Liver (tissue), 10 donors: ENCODE measurements at places on chromosomes 1 and 21. TPM values are rescaled to one million over a fixed set of nuclear protein-coding genes. Genes with fewer than 3 reads are reported as not detected.
A peak's percentile ranks its signal among the peaks of the same experiment; 100 is the strongest.

GRCh38 chr1:21270086-21270689 lies 20.1 kb downstream of the ECE1 start:
- no peak overlapping the region for H3K4me3 ChIP-seq
- DNase-seq = peak; percentile 86
- H3K27ac ChIP-seq = peak overlapping the region; percentile 28
- no peaks in the 10 kb centered on the region for H3K27me3 ChIP-seq
- peaks cover 7% of the 10 kb centered on the region for H3K36me3 ChIP-seq
- peaks cover 45% of the 10 kb centered on the region for H3K4me1 ChIP-seq

DNA sequence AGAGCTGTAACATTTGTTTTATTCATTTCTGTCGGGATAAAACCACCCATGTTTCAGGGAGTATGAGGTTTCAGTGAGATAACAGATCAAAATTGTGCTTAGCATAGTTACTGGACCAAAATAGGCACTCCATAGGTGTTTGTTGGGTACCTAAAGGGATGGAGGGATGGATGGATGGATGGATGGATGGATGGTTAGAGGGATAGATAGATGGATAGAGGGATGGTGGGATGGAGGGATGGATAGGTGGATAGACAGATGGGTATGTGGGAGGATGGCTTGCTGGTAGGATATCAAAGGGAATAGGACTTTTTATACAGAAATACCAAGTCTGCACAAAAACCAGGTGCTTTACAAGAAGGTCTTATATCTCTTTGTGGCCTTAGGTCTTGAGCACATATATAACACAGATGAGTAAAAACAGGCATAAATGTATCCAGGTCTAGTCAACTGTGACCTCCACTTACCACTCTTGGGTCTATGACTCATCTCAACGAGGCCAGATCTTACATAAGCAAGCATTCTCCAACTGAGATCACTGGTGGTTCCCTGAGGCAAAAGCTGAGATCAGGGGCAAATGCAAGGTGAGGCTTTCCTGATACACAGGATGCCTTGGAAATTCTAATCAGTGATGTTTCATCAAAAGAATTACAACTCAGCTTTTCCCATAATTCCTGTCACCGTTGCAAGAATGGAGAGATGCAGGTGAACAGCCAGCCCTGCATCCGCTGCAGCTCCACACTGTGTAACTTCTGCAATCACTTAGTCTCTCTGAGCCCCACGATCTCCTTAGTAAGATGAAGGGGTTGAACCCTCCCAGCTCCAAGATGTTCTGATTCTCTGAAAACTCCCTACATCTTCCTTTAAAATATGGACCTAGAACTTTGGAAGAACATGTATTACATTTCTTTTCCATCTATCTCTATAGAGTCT lies 32.0 kb downstream of the PTAFR start:
- no peak overlapping the region for H3K4me3 ChIP-seq
- H3K27ac ChIP-seq = no peak overlapping the region
- H3K27me3 ChIP-seq = no peaks in the 10 kb centered on the region
- no peak for DNase-seq

DNA sequence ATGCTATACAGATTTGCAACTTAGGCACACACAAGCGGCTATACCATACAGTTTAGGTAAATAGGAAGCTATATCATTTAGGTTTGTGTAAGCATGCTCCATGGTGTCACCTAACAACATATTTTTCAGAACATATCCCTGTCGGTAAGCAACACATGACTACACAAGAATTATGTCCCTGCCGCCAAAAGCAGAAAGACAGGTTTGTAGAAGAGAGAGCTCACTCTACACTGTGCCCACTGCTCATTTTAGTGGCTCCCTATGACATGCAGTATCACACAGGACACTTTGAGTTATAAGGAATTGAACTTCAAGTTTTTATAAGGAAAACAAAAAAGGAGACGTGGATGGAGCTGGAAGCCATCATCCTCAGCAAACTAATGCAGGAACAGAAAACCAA lies 132.5 kb upstream of the KAZN start:
- no peak overlapping the region for H3K27ac ChIP-seq
- H3K27me3 ChIP-seq = no peaks in the 10 kb centered on the region
- no peak overlapping the region for H3K4me3 ChIP-seq
- no peaks in the 10 kb centered on the region for H3K4me1 ChIP-seq

GRCh38 chr21:46557919-46558392 lies 46.9 kb downstream of the S100B start:
- no peaks in the 10 kb centered on the region for H3K4me1 ChIP-seq
- peaks cover 16% of the 10 kb centered on the region for H3K36me3 ChIP-seq

GRCh38 chr1:224763126-224763775 lies 147.1 kb downstream of the CNIH3 start:
- H3K27me3 ChIP-seq = no peaks in the 10 kb centered on the region
- H3K36me3 ChIP-seq = no peaks in the 10 kb centered on the region
- H3K4me3 ChIP-seq = no peak overlapping the region
- peaks cover 10% of the 10 kb centered on the region for H3K4me1 ChIP-seq

Gene BSND
- 0.14 TPM for total RNA-seq
